Activated B cell treated with CpG ODN at 0.5 μM for 24 hours (primary cell): ENCODE measurements at places on chromosomes 1 and 21. TPM values are rescaled to one million over a fixed set of nuclear protein-coding genes. Genes with fewer than 3 reads are reported as not detected.

Gene KCNJ9
- total RNA-seq = not detected in 2 replicates

Gene KRTAP19-2
- total RNA-seq = not detected in 2 replicates

DNA sequence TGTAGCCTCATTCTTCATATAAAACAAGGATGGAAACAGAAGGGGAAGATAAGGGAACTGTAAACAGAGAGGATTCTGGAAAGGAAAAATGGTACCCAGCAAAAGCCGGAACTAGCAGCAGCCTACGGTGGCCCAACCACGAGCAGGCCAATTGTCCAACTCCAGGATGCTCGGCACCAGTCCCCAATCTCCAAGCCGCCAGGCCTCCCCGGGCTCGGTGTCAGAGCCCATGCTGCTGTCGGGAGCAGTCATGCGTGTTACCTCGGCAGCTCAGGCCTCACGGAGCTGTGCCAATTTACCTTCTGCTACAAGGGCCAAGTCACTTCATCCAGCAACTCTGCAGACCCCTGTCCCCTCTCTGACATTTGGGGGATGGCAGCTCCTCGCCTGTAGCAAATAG is 130.8 kb downstream of the ZBTB18 start:
- DNase-seq = no peak

- DNase-seq = no peak
Observed at GRCh38 chr1:148374101-148374500, 109.0 kb downstream of the PPIAL4G start.

DNA sequence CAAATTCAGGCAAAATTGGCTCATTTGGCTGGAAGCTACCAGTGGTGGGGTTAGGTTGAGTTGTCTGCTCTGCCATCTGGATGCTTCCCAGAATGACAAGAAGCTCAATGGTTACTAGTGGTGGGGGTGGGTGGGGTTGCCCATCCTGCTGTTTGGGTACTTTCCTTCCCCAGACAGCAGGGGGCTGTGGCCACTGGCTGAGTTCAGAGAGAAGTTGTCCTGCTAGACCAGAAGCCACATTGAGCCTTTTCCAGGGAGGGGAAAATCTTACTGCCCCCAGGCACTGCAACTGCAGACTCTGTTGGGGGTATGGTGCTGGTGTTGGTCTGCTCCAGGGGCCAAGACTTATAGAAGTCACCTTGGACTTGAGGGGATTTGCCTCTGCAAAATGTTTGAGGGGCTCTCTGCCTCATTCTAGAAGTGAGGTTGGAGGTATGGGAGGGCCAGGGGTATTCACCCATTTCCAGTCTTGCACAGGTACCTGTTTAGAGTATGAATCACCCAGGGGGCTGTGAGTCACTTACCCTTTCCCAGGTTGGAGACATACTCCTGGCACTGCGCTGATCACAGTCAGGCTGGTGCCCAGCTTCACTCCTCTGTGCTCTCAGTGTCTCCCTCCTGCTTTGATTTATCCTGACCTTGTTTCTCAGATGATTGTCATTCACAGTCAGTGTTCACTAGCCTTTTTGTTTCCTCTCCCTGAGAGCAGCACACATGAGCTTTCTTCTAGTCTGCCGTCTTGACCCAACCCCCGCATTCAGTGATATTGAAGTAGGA is 89.1 kb upstream of the NEGR1 start:
- no peak for DNase-seq

- DNase-seq = no peak
Observed at GRCh38 chr21:46255758-46256337, 27.3 kb upstream of the LSS start.

DNA sequence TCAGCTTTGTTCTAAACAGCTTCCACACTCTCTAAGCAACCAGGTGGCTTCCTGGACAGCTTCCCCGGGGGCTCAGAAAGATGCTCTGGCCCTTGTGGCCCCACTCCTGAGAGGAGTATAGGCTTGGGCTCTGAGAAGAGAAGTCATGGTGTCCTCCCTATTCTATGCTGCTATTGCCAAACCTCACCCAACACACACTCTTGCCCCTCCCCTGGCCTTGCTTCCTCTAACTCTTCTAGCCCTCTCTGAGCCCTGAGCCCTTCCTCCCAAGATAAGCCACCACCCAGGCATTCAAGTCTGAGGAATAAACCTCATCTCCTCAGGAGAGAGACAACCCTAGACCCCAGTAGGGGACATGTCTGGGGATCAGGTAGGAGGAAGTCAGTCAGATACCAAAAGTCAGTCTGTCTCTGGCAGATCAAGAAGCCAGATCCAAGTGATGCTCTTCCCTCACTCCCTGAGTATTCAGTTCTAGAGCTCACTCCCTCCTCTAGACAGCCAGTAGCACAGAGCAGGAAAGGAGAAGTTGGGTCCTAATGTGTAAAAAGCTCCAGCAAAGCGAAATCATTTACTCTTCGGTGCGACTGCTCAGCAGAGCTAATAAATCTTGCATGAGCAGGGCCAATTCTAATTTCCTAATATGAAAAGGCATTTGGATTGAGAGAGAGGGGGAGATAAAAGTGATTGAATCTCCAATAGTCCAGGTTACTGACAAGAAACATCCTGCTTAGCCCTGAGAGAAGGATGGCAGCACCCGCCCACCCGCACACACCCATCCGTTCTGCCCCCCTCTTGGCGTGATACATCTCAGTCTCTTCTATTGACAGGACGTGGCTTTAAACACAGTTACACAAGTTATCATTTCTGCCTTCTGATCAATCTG is 50.5 kb downstream of the DMAP1 start:
- no peak for DNase-seq

- no peak for DNase-seq
Observed at GRCh38 chr1:219304227-219305226, 130.8 kb downstream of the LYPLAL1 start.

Gene FMO1
- 0.12 and 1.1 TPM in 2 replicates for total RNA-seq

Gene PCSK9
- total RNA-seq = not detected in 2 replicates

DNA sequence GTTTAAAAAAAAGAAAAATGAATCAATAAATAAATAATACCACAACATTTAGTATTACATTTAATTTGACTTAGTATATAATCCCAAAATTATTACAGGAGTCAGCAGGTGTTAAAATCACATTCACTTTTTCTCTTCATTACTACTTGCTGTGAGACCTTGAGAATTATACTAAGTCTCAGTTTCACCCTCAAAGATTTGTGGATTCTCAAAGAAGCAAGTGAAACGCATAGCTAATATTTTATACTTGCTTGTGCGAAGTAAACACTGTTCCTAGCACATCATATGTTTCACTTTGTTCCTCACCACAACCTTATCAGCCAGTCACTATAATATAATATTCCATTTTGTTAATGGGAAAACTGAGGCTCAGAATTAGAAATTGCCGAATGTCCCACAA is 4.0 kb downstream of the CLCA1 start:
- DNase-seq = no peak

Gene VCAM1
- not detected in 2 replicates for total RNA-seq

DNA sequence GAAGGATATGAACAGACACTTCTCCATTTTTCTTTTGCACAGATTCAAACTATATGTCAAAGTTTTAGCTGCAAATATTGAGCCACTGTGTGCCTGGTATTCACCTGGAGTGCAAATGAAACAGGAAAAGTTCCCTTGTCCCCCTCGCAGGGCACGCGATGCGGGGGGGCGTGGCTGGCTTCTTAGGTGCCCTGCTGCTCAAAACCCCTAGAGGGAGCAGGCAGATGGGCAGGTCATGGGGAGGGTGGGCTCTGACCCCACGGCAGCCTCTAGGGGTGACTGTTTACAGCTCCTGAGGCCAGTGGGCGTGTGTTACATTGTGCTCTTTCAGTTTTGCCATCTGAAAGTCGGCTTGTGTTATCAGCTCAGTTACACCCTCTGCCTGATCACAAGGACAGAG is 931.2 kb upstream of the B3GALT2 start:
- DNase-seq = no peak

GRCh38 chr1:109928591-109929111 is 18.0 kb downstream of the CSF1 start:
- DNase-seq = no peak
